ENCODE measurements at places on chromosomes 3 and 15.
A peak's percentile ranks its signal among the peaks of the same experiment; 100 is the strongest.

- no peak for DNase-seq
Observed at GRCh38 chr3:184796551-184796950, 15.4 kb upstream of the VPS8 start.

DNA sequence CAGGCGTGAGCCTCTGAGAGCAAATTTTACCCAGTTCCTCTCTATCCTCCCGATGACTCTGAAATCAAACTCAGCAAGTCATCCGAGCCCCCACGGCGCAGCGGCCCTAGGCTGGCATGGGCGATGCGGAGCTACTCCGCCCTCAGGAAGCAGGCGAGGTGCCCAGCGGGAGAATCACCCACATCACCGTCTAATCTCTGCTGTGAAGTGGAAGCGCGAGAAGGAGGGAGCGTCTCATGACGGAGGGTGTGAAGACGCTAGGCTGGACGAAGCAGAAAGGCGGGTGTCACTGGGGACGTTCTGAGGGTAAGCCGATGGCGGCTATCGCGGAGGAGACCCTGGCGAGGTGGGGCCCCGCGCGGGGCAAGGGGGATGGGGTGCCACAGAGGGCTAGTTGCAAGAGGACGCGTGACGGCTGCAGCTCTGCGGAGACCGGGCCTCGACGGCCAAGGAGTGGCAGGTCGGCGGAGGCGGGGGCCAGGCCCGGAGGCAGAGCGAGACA lies 9.1 kb upstream of the GNAI2 start:
- peak; percentile 42 for DNase-seq

GRCh38 chr15:86572368-86572841 lies 492.7 kb downstream of the AGBL1 start:
- DNase-seq, result no peak

- no peak for DNase-seq
Observed at GRCh38 chr3:161405087-161405486, 33.8 kb upstream of the SPTSSB start.

GRCh38 chr3:142021127-142021526 lies 128.2 kb downstream of the TFDP2 start:
- DNase-seq, result no peak

DNA sequence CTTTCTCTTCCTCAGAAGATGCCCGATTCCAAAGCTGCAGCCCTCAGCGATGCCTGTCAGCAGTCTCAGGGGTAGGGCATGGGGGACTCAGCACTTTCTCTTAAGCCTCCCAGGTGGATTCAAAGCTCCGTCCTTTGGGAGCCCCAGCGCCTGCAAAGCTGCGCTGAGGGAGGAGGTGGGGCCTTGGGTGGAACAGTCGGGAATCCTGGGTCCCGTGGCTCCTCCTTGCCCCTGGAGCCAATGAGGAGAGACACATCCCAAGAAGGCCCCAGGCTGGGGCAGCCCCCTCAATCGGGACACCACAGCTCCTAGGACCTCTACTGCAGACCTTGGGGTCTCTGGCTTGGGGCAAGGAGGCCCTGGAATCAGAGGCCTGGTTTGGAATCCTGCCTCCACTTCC lies 227.5 kb upstream of the IGF1R start:
- DNase-seq, result no peak

Measured in choroid plexus epithelial cell (primary cell).